Activated CD4-positive, alpha-beta T cell treated with anti-CD3 and anti-CD28 coated beads, Interleukin-2, amount 10 ng/mL, durations not matched to agents 7 days and 5 days (primary cell): ENCODE measurements at places on chromosomes 13 and 19. TPM values are rescaled to one million over a fixed set of nuclear protein-coding genes. Genes with fewer than 3 reads are reported as not detected.

- H3K36me3 ChIP-seq, result no peaks in the 10 kb centered on the region
- H3K27ac ChIP-seq, result no peak overlapping the region
- H3K4me3 ChIP-seq, result no peak overlapping the region
- DNase-seq, result no peak
Observed at GRCh38 chr19:18733196-18733647, 49.7 kb downstream of the CRTC1 start.

UHRF1 gene
- 141 TPM for total RNA-seq

- no peak overlapping the region for H3K4me3 ChIP-seq
- no peak for DNase-seq
- H3K27ac ChIP-seq, result no peak overlapping the region
- H3K4me1 ChIP-seq, result peaks cover 29% of the 10 kb centered on the region
- H3K36me3 ChIP-seq, result peaks cover 2% of the 10 kb centered on the region
Observed at GRCh38 chr19:1177322-1178114, 3.5 kb upstream of the SBNO2 start.

DNA sequence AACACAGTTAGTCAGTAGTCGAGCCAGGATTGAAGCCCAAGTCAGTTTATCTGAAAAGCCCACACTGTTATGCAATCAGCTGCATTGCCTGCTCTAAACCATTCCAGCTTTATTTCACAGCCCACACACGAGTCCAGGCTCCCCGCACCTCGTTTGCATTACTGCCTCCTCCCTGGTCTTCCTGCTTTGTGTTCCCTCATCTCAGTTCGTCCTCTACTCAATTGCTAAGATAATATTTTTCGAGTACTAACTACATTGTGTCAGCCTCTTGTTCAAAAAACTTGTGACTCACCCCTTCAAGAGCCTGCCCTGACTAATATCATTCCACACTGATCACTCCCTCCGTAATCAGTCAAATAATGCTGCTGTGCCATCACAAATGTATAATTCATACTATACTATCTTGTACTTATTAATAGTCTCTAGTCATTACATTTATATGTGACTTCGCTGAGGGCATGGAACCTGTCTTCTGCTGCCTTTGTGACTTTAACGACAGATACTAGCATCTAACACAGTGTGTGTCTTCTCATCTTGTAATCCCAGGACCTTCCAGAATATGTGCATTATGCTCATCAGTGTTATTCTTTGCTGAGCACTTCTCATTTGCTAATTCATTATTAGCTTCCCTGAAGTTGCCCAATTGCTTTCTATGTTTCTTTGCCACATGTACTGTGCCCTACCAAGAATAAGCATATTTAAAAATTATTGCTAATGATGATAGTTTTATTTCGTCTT lies 26.2 kb upstream of the WDFY2 start:
- DNase-seq, result no peak
- H3K27ac ChIP-seq, result no peak overlapping the region
- H3K27me3 ChIP-seq, result peaks cover 6% of the 10 kb centered on the region
- H3K4me1 ChIP-seq, result peaks cover 27% of the 10 kb centered on the region
- H3K36me3 ChIP-seq, result no peaks in the 10 kb centered on the region

GRCh38 chr13:33352041-33352440 lies 66.5 kb upstream of the STARD13 start:
- DNase-seq, result no peak
- no peaks in the 10 kb centered on the region for H3K36me3 ChIP-seq
- no peak overlapping the region for H3K27ac ChIP-seq
- H3K4me1 ChIP-seq, result peaks cover 2% of the 10 kb centered on the region
- H3K27me3 ChIP-seq, result peaks cover 50% of the 10 kb centered on the region
- H3K4me3 ChIP-seq, result no peak overlapping the region

ZNF415 gene
- total RNA-seq, result 1.9 TPM

- no peak overlapping the region for H3K4me3 ChIP-seq
- no peaks in the 10 kb centered on the region for H3K36me3 ChIP-seq
- DNase-seq, result peak; percentile 23
- peaks cover 14% of the 10 kb centered on the region for H3K27me3 ChIP-seq
- peaks cover 3% of the 10 kb centered on the region for H3K4me1 ChIP-seq
- H3K27ac ChIP-seq, result no peak overlapping the region
Observed at GRCh38 chr13:30870049-30870884, 35.8 kb upstream of the MEDAG start.

B3GNT3 gene
- 0.35 TPM for total RNA-seq

GRCh38 chr13:29434217-29434945 lies 161.1 kb downstream of the SLC7A1 start:
- no peak overlapping the region for H3K4me3 ChIP-seq
- no peak overlapping the region for H3K27ac ChIP-seq
- H3K36me3 ChIP-seq, result no peaks in the 10 kb centered on the region
- no peak for DNase-seq
- H3K27me3 ChIP-seq, result peaks cover 29% of the 10 kb centered on the region
- no peaks in the 10 kb centered on the region for H3K4me1 ChIP-seq

CYP2B6 gene
- not detected for total RNA-seq

GNG7 gene
- total RNA-seq, result 1.2 TPM

DNA sequence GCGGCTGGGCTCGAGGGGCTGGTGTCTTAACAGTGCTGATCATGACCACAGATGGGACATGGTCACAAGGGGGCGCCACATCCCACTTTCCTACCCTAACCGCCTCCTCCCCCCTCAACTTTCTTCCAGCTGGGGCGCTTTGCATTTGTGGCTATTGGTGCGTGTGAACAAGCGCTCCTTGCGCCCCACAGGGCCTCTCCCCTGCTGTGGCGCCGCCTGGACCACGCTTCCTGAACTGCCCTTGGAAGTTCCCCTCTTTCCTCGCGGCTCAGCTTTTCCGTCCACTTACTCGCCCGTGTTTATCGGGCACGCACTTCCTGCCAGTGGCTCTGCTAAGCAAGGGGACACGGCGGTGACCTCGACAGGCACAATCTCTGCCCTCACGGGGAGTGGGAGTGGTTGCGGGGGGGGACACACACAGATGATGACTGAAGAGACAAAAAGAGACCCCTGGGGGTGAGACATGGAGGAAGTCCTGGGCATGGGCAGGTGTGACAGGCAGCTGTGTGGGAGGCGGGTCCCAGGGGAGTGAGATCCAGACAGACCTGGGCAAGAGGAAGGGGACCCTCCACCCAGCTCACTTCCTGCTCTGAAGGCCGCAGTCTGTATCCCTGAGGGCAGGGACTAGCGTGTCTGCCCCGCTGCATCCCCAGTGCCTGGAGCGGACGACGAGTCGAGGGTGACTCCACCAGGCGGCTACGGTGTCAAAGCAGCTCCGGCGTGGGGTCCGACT lies 40.3 kb downstream of the ZNF787 start:
- peak overlapping the region; percentile 52 for H3K4me3 ChIP-seq
- peak overlapping the region; percentile 25 for H3K27ac ChIP-seq
- DNase-seq, result peak; percentile 77
- peaks cover 10% of the 10 kb centered on the region for H3K4me1 ChIP-seq
- H3K27me3 ChIP-seq, result peaks cover 5% of the 10 kb centered on the region

DNA sequence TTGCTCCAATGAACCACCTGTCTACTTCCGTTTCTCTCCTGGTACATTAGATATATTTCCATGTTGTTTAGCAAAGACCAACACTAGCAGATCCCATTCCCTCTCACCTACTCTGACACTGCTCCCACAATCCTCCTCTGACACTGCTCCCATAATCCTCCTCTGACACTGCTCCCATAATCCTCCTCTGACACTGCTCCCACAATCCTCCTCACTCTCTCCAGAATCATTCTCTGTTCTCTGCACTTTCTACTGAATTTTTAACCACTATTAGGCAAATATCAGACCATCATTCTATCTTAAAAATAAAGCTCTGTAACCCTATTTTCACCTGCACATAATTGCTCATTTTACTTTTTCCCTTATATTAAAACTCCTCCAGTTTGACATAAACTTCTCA lies 578.5 kb upstream of the PCDH20 start:
- no peak for DNase-seq
- no peaks in the 10 kb centered on the region for H3K27me3 ChIP-seq
- no peaks in the 10 kb centered on the region for H3K4me1 ChIP-seq
- H3K36me3 ChIP-seq, result no peaks in the 10 kb centered on the region

- H3K4me1 ChIP-seq, result peaks cover 19% of the 10 kb centered on the region
- peak overlapping the region; percentile 85 for H3K27ac ChIP-seq
- H3K27me3 ChIP-seq, result peaks cover 13% of the 10 kb centered on the region
- DNase-seq, result no peak
- peak overlapping the region; percentile 82 for H3K4me3 ChIP-seq
Observed at GRCh38 chr19:41226874-41227390, 7.9 kb downstream of the AXL start.

ZNF544 gene
- 34.6 TPM for total RNA-seq

JSRP1 gene
- total RNA-seq, result 0.27 TPM

ELSPBP1 gene
- total RNA-seq, result not detected

- peaks cover 22% of the 10 kb centered on the region for H3K4me1 ChIP-seq
- no peak for DNase-seq
- no peaks in the 10 kb centered on the region for H3K36me3 ChIP-seq
- H3K27ac ChIP-seq, result no peak overlapping the region
- H3K27me3 ChIP-seq, result peaks cover 9% of the 10 kb centered on the region
Observed at GRCh38 chr19:47725759-47726401, 12.7 kb downstream of the EHD2 start.

DNA sequence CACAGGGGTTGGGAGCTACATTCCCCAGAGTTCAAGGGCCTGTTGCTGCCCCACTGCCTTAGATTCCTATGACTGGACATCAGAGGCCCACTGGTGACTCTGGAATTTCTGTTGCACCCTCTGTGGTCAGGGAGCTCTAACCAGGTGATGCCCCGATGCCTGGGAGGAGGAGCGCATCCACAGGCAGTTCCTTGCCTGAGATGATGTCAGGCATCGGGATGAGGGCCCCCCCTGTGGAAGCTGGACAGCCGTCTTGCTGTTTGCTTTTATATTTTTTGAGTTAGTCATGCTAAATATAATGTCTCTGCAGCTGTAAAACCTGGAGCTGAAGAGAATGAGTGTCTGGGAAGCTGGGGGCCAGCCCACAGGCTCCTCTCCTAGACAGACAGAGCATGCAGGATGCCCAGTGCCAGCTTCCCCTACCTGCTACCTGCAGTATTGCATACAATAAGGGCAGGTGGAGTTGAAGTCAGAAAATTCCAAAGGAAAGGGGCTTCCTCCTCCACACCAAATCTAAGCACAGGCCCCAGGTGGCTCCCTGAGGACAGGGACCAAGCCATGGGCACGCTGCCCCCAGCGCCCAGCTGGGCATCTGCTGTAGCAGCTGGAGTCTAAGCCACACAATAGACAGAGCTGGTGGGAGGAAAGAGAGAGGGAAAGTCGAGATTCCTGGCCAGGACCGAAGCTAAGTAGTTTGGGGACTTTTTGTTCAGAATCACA lies 16.2 kb downstream of the COL4A2 start:
- peaks cover 3% of the 10 kb centered on the region for H3K36me3 ChIP-seq
- H3K27me3 ChIP-seq, result peaks cover 34% of the 10 kb centered on the region
- peaks cover 13% of the 10 kb centered on the region for H3K4me1 ChIP-seq
- DNase-seq, result no peak
- H3K27ac ChIP-seq, result no peak overlapping the region

DNA sequence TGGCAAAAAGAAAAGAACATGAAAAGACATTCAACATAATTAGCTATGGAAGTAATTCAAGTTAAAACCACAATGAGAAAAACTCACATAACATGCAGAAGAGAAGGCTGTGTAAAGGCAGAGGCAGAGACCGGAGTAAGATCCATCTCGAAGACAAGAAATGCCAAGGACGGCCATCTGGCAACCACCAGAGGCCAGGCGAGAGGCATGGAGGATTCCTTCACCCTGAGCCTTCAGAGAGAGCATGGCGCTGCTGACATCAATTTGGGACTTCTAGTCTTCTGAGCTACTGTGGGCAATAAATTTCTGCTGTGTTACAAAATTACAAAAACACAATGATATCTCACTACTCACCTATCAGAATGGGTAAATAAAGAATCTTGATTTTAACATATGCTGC lies 381.0 kb downstream of the TSHZ3 start:
- no peak for DNase-seq
- no peaks in the 10 kb centered on the region for H3K36me3 ChIP-seq
- no peak overlapping the region for H3K4me3 ChIP-seq

GFY gene
- total RNA-seq, result not detected

C19orf33 gene
- total RNA-seq, result not detected

DNA sequence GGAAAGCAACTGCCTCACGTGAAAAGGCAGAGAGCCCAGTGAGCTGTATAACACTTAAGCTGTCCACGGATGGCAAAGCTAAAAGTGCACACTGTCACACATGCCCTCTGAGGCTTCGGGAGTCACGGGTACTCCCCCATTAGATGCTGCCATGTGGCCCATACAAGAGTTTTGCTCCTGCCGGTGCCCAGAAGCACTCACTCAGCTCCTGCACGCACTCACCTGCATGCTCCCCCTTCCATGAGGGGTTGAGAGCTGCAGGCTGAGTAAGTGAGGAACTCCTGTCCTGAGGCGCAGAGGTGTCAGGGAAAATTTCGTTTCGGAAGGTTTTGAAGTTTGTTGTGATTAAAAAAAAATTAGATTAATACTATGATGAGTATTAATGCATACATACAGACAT lies 939.2 kb upstream of the ATXN8OS start:
- no peaks in the 10 kb centered on the region for H3K4me1 ChIP-seq
- H3K36me3 ChIP-seq, result no peaks in the 10 kb centered on the region
- no peaks in the 10 kb centered on the region for H3K27me3 ChIP-seq
- DNase-seq, result no peak
- H3K4me3 ChIP-seq, result no peak overlapping the region
- H3K27ac ChIP-seq, result no peak overlapping the region

- peaks cover 32% of the 10 kb centered on the region for H3K36me3 ChIP-seq
- H3K4me3 ChIP-seq, result no peak overlapping the region
- H3K27me3 ChIP-seq, result no peaks in the 10 kb centered on the region
Observed at GRCh38 chr13:51397262-51397941, 55.4 kb downstream of the INTS6 start.

SYCN gene
- not detected for total RNA-seq
